MV-4-11 (cell line): ENCODE measurements at places on chromosomes 6 and 20.

DNA sequence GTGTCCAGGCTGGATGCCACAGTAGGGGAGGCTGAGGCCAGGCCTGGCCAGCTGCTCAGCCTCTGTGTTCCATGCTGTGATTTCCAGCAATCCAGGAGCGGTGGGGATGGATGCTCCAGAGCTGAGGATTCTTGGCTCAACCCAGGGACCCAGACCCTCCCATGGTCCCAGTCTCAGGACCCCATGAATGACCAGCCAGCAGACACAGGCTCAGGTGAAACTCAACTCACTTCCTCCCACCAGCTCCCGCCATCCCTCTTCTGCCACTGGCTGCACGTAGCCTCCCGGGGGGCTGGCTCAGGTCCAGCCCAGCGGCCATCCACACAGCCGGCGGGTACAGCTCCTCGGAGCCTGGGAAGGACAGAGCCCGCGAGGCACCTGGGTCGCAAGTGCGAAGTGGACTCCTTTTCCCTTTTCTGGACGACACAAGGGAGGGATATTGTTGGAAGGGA, 54.5 kb upstream of the DACT2 start:
- no peak for DNase-seq

DNA sequence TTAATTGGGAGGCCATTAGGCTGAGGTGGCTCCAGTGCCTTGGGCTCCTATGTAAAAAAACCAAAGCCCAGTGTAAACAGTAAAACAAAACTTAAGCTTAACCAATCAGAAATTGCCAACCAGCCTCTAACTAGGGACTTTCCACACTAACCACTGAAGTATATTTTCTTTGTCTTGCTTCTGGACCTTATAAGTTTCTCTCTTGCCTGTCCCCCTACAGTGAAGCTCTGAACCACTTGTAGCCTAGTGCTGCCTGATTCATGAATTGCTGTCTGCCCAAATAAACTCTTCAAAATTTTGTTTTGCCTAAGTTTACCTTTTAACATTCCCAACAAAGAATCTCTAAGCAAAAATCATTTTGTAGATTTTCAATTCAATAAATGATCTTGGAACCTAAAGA, 28.2 kb downstream of the POPDC3 start:
- DNase-seq: no peak

GRCh38 chr20:36214684-36215256, 21.5 kb upstream of the AAR2 start:
- DNase-seq: peak; percentile 24

DNA sequence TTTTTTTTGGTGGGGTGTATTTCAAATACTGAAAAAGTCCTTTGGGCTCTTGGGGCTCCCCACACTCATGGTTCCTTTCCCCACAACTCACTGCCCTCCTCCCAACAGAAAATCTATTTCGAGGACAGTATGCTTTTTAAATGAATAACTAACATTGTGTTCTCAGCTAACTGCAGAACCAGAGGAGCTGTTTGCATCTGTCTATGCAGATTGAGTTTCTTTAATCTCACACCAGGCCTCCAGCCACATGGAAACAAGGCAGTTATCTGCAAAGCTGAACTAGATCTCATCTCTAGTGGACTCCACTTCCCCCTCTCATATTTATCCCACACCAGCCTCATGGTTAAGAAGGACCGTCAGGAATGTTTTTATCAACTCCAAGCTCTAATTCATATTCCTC, 955.1 kb downstream of the KIF16B start:
- no peak for DNase-seq

- DNase-seq: peak; percentile 99
Observed at GRCh38 chr6:37630281-37630799, 67.3 kb downstream of the MDGA1 start.

- no peak for DNase-seq
Observed at GRCh38 chr20:11573507-11573906, 344.2 kb upstream of the BTBD3 start.

- no peak for DNase-seq
Observed at GRCh38 chr6:32774426-32774825, 11.1 kb upstream of the HLA-DQB2 start.

- DNase-seq: peak; percentile 30
Observed at GRCh38 chr20:18055261-18055660, 2.5 kb downstream of the OVOL2 start.

- DNase-seq: peak; percentile 95
Observed at GRCh38 chr20:5056801-5057599, 55.7 kb upstream of the SLC23A2 start.

DNA sequence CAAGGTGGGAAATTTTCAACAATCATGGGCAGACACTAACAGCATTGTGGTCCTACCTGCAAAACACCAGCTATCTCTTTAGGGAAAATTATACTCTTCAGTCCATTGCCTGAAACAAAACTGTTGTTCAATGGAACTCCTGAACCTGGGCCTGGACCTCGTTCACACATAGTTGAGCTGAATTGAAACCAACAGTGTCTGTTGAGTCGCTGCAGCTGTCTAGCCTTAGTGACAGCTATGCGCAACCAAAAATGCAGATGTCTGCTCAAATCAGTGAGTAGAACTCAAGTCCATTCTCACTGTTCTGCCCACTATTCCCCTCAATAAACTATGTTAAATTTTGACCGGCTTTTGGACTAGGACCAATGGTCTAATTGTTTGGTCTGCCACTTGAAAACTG, 286.2 kb downstream of the TFAP2A start:
- DNase-seq: no peak

- DNase-seq: peak; percentile 14
Observed at GRCh38 chr6:90000864-90001731, 106.8 kb downstream of the GJA10 start.

DNA sequence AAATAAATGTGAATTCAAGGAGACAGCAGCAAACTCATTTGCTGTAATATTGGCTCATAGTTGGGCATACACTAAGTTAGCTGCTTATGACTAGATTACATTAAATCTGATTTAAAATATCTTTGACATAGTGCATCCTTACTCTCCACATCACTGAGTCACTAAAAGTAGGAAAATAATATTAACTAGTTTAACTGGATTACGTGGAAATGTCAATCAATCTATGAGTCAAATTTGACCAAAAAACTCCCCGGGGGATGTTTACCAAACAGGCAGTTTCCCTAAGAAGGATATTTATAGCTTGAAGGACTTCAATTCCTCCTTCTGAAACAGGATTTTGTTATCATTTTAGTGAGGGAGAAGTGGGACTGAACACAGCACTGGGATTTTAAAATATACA, 366.5 kb downstream of the ESR1 start:
- no peak for DNase-seq

DNA sequence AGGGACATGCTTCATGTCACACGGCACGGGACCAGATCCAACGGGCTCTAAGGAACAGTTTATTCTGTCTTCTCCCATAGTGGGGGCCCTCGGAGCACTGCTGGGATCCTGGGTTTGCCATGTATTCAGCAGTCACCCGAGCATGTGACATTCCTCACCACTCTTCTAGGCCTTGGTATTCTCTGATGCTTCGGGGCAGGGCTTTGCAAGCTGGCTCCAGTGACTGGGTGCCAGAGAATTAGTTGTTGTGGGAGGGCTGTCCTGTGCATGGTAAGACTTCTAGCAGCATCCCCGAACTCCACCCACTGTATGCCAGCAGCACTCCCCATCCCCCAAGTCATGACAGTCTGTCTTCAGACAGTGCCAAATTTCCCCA, 5.4 kb downstream of the CCN5 start:
- no peak for DNase-seq
